ENCODE measurements at places on chromosomes 5 and 9.

DNA sequence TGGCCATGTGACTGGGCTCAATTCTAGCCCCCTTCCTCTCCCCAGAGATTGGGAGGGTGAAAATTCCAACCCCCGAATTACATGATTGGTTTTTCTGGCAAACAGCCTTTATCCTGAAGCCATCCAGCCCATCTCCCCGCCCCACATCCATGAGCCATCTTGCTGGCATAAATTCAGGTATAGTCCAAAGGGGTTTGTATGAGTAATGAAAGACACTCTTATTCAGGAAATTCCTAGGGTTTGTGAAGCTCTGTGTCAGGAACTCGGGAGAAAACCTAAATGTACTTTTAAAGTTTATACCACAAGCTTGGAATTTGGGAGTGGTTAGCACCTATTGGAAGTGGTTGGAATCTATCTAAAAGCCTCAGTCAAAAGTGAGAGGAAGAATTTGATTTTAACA lies 80.6 kb upstream of the SIMC1 start:
- no peak for DNase-seq

- no peak for DNase-seq
These were observed 2.0 kb downstream of the CTNND2 start for GRCh38 chr5:11902201-11902619.

- no peak for DNase-seq
These were observed 165.0 kb downstream of the ICE1 start for GRCh38 chr5:5587474-5587873.

- no peak for DNase-seq
These were observed 10.0 kb upstream of the PLIN2 start for GRCh38 chr9:19137282-19137681.

GRCh38 chr9:2764353-2764752 lies 47.0 kb downstream of the KCNV2 start:
- no peak for DNase-seq

DNA sequence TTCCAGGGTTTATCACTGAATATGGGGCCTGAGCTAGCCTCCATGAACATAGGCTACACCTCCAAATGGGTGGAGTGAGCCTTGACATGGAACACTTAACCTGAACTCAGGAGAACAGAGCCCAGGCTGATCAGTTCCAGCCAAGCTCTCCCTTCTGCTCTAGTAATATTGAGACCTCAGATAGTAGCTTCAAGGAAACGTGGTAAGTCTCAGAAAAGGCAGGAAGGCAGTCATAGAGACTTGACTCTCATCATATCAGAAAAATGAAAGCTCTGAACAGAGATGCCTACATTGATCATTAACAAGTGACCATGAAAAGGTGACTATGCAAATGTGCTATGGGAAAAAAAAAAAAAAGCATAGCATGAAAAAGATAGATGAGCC lies 40.5 kb upstream of the MYO10 start:
- no peak for DNase-seq

- DNase-seq: no peak
These were observed 464.5 kb downstream of the ICE1 start for GRCh38 chr5:5886812-5887486.

DNA sequence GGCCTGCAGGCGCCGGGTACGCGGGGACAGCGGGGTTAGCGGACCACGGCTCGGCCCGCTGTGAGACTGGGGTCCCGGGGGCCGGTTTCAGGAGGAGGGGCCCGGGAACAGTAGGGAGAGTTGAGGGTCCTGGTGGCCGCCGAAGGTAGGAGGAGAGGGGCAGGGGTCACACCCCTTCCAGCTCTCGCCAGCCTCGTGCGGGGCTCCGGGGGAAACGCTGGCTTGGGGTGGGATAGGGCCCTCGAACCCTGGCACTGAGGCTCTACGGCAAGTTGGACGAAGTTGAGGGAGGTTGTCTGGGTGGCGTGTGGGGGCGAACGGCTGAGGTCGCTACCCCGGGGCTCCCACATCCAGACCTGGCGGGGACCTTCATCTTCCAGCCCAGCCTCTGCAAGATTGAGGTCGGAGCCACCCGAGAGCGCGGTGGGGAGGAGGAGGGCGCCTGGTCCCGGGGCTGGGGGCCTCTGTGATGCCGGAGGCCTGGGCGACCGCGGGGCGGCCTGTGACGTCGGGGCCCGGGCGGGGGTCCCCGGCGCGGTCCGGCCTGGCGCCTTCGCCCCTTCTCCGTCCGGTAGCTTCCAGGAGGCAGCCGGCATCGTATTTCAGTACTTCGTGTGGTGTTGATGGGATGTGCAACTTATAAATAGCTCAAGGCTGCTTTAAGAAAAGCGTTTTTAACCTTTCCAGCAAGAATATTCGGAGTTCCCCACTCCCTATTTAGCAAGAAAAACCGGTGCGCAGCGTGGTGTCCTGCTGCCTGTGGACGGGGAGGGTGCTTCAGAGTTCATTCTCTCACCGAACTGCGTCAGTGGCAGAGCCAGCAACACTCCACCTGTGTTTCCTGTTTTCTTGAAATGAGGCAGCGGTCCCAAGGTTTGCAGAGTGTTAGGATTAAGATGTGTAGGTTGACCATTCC lies 902 bp downstream of the HABP4 start:
- peak; percentile 14 for DNase-seq

GRCh38 chr5:97087138-97087537 lies 55.3 kb downstream of the LIX1 start:
- no peak for DNase-seq

- DNase-seq: no peak
These were observed 586.3 kb downstream of the BRINP1 start for GRCh38 chr9:118782790-118783463.
